GM20000 (cell line): ENCODE measurements at places on chromosomes 16 and 17.

- DNase-seq: no peak
Observed at GRCh38 chr16:739560-740458, 988 bp downstream of the CIAO3 start.

- no peak for DNase-seq
Observed at GRCh38 chr16:61968242-61969076, 67.8 kb downstream of the CDH8 start.

- no peak for DNase-seq
Observed at GRCh38 chr16:65123396-65124211, 1.7 kb upstream of the CDH11 start.

DNA sequence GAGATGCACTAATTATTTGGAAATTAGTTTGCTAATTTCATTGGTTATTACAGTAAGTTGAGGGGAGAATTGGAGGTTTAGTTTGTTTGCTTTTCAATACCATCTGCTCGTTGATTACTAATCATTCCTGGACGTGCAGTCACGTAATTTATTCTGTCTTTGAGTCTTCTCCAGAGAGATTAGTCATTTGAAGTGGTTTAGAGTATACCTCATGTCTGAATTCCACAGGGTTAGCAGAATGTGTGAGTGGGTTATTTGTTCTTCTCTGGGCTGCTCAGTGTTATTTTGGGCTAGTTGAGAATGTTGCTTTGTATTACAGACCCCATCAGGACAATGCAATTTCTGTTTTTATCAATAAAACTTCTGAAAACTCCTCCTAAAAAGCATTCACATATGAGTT, 265.0 kb downstream of the RBFOX1 start:
- no peak for DNase-seq

- DNase-seq: no peak
Observed at GRCh38 chr16:27759967-27760788, 210.2 kb downstream of the KATNIP start.

DNA sequence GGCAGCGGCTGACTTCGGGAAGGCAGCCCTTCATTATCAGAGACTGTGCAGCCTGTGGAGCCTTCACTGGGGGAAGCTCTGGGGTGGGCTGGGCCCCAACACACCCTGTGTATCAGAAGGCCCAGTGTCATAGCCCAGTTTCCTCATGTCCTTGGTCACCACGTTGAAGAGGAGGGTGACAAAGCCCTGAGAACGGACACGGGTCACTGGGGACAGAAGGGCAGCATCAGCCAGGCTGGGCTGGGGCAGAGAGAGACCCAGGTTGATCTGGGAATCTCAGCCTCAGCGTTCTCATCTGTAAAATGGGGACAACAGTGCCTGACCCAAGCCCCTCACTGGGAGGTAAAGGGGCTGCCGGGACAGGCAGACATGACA, 19.3 kb downstream of the B9D1 start:
- no peak for DNase-seq

DNA sequence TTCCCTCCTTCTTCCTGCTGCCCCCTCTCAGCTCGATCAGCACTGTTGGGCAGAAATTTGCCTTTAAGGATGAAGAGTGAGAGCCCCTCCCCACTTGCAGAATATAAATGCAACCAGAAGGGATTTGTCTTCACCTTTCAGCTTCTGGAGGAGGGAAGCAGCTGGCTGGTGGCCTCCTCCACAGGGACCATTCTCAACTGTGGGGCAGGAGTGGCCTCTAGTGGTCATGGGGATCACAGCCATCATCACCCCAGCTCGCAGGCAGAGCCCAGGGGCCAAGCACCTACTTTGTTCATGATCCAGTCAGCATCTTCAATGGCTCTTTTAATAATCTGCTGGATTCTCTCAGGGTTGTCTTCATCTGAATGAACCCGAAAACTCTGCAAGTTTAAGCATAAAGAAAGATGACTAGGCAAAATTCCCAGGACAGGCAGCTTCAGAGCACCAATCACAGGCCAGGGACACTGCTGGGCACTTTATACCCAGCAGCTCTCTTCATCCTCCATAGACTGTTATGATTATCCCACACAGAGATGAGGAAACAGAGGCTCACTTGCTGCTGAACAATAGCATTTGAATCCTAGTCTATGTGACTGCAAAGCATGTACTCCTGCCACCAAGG, 13.1 kb downstream of the LYRM9 start:
- peak; percentile 79 for DNase-seq

DNA sequence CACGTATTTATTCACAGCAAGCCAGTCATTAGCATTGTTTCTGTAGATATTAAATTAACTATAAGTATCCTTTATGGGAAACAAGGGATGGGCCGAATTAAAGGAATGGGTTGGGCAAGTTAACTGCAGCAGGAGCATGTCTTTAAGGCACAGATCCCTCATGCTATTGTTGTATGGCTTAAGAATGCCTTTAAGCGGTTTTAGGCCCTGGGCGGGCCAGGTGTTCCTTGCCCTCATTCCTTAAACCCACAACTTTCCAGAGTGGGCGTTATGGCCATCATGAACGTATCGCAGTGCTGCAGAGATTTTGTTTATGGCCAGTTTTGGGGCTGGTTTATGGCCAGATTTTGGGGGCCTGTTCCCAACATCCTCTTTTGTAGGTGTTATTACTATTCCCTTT, 9.1 kb downstream of the PHKB start:
- DNase-seq: no peak

- DNase-seq: no peak
Observed at GRCh38 chr17:17505151-17505550, 9.0 kb upstream of the RASD1 start.

- no peak for DNase-seq
Observed at GRCh38 chr16:15482068-15482747, 47.8 kb downstream of the BMERB1 start.

DNA sequence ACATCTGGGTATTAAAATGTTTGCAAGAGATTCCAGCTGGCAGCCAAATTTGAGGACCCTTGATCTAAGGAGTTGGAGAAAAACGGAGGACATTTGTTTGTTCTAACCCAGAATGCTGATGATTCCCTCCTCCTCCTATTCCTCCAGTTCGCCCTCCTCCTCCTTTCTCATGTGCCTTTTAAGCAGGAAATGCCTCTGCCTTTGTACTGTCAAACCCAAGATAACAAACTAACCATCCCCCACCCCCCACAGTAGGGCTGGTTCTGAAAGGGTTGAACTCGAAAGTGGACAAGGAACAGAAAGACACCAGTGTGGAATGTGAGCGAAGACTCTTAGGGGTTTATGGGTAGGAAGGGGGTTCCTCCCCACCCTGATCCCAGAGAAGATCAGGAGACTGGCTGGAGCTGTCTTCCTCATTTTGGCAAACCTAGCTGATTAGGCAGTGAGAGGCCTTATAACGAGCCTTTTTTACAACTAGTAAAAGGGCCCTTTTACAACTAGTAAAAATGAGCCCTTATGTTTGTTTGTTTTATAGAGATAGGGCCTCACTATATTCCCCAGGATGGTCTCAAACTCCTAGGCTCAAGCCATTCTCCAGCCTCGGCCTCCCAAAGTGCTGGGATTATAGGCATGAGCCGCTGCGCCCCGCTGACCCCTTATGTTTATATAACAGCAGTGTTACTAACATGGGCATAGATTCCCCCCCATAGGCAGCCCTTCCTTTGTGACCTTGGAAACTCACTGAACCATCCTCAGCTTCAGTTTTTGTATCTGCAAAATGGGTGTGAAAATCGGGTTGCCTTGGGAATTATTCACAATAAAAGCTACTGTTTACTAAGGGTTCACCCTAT, 975 bp downstream of the CHD9 start:
- DNase-seq: no peak

DNA sequence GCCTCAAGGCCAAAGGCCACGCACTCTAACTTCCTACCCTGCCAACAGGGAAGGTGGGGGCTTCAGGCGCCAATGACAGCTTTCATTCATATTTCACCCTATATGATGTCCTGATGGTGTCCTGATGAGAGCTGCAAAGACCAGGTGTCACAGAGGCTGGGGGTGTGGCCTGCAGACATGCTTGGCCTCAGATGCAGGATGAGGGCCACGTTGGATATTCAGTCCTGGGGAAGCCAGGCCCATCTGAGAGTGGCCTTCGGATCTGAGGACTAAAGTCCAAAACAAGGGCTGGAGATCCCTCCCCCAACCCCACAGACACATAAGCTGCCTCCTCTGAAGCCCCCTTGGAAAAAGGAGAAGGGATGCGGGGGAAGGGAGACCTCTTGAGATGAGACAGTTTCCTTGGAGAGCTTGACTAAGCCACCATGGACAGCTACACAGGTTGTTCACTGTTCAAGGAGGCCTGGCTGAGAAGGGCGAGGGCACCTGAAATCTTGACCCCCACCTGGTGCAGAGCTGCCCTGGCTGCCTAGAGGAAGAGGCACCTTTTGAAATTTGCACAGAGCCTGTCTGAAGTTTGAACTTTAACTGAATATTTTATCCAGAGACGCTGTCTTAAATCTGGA, 24.3 kb upstream of the GSG1L start:
- DNase-seq: no peak

DNA sequence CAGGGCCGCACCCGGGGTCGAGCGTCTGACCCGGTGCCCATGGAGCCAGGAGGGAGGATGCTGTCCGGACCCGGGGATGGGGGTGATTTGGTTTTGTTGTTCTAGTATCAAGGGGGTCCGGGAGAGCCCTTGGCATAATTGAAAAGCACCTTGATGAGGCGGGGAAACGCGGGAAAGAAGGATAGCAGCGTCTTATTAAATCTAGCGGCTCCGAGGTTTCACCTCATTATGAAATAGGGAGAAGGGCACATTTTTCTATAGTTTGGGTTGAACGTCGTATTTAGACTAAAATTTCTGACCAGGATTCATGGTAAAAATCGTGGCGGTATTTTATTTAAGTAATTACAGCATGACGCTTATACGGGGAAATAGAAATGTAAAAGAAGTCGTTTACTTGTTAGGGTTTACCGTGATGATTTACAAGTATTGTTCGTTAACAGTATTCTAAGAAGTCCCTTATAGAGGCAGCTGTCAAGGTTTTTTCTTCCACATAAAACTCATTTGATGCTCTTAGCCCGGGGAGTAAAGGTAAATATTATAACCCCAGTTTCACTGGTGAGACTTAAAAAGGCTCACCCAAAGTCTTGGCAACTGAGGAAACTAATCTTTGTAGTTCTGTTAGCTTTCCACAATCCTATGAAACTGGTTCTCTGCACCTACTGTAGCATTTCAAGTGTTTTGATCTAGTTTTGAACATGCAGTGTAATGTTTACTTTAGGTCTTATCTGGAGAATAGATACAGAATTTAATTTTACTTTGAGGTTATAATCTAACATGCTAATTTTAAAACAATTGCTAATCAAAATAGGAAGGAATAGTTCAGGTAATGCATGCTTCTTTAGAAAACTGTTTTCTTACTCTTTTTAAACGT, 756 bp downstream of the LUC7L3 start:
- DNase-seq: no peak

DNA sequence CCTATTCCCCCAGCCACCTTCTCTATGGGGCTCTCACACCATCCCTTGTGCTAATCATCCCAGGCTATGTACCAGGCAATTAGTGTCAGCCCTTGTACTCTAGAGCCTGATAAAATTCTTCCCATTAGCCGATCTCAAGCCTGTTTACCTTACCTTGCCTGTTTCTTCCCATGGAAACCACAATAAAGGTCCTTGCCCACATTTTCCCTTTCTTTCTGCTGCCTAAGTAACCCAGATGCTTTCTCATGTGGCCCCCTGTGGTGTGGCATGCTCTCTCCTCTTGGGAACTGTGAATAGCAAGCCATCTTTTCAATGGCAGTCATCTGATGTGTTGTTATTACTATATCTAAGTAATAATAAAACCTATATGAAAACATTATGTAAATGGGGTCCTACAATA, 265.8 kb upstream of the ELAC2 start:
- no peak for DNase-seq

- DNase-seq: no peak
Observed at GRCh38 chr17:73855720-73856333, 211.6 kb upstream of the SDK2 start.

GRCh38 chr16:73326770-73327470, 279.0 kb upstream of the ZFHX3 start:
- DNase-seq: no peak

DNA sequence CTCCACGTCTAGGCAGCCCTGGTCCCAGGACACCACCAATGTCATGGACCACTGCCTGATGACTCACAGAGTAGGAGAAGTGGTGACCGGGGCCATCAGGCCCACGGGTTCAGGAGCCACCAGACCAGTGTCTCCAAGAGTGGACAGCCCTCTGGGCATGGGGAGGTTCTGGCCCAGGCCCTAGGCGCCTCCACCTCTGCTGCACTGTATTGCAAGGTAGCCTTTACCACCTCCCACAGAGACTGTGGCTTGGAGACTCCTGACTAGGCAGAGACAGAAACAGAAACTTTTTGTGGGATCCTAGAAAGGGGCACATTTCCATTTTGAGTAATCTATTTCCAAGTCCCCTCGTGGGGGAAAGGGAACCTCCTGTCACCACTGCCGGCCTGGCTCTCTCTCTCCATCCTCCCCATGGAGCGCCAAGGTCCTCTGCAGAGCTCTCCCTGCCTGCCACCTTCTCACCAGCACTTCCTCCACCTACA, 2.9 kb downstream of the CDIP1 start:
- DNase-seq: no peak

- DNase-seq: no peak
Observed at GRCh38 chr16:50269769-50270509, 3.6 kb downstream of the ADCY7 start.

DNA sequence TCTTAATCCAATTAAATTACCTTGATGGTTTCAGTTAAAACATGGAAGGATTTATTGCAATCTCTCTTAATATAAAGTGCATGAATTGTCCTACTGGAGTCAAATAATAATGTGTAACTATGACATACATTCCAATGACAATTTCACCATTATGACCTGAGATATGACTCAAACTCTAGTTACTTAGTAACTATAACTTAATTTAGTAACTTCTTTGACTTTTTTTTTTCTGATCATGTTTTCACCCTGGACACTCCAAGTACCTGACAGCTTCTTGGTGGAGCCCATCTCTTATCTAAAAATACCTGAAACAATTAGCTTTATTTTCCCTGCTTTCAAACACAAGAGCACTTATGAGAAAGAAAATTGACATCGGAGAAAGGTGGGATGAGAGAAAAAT, 123.7 kb downstream of the STX8 start:
- DNase-seq: no peak

- no peak for DNase-seq
Observed at GRCh38 chr17:73419881-73420280, 108.1 kb upstream of the CDC42EP4 start.

GRCh38 chr17:3036800-3037199, 26.6 kb downstream of the OR1D5 start:
- DNase-seq: no peak

DNA sequence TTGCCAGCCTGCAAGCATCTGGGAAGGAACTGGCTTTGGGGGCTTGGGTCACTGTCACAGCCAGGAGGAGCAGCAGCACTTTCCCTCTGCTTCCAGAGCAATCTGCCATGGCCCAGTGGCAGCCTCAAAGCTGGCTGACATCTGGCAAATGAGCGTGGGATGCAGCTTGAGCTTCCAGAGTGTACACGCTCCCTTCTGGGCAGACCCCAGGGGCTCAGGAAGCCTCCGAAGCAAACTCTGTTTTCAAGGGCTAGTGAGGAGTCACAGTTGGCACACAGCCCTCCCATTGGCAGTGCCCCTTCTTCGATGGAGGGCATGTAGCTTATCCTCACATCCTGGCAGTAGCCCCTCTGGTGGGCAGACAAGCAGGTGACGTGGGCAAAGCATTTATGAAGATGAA, 249.6 kb downstream of the ENGASE start:
- DNase-seq: no peak
